ENCODE measurements at places on chromosomes 4 and X. TPM values are rescaled to one million over a fixed set of nuclear protein-coding genes. Genes with fewer than 3 reads are reported as not detected.

Gene CFAP299
- not detected for total RNA-seq

Gene MAP7D2
- total RNA-seq: 0.17 TPM

Gene XG
- not detected for total RNA-seq

Gene TMPRSS11F
- total RNA-seq: not detected

GRCh38 chr4:77146186-77147078 is 10.6 kb upstream of the CCNG2 start:
- no peak for DNase-seq

DNA sequence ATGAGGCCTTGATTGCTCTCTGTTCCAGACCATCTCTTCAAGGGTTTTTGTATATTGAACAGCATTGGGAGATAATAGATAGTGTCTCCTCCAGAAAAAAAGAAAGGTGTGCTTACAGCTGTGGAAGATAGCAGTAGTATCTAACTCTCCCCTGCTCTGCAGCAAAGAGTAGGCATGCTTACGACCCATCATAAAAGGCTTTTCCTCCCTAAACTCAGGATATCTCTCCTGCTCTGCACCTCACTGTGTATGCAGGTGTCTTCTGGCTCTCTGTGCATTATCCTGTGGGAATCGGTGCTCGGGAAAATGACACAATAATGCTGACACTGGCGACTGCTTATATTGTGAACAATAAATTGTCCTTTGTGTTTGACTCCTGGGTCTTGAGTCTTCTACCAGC is 216.0 kb downstream of the RAB28 start:
- DNase-seq: no peak

DNA sequence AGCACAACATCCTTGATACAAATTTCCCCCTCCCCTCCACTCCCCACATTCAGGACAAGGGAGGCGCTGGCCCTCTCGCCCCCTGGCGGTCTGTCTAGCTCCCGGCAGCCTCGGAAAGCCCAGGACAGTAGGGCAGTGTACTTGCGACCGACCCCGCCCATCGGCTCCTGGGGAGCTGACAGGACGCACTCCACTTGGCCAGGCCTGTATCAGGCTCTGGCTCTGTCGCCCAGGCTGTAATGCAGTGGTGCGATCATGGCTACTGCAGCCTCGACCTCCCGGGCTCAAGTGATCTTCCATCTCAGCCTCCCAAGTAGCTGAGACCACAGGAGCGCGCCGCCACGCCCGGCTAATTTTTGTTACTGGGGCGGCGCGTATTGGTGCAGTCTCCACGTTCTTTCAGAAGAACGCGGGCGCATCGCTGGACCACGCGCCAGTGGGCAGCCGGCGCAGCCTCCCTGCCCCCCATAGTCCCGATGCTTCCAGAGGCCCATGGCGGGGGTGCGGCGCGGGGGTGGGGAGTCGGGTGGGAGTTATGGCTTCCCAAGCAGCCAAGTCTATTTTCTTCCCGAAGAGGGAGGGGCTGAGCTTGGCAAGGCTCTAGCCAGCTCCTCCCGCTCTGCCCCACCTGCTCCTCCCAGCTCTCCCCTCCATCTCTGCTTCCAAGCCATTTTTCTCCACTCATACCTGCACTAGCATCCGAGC is 7.8 kb upstream of the AKAP14 start:
- DNase-seq: peak; percentile 61

DNA sequence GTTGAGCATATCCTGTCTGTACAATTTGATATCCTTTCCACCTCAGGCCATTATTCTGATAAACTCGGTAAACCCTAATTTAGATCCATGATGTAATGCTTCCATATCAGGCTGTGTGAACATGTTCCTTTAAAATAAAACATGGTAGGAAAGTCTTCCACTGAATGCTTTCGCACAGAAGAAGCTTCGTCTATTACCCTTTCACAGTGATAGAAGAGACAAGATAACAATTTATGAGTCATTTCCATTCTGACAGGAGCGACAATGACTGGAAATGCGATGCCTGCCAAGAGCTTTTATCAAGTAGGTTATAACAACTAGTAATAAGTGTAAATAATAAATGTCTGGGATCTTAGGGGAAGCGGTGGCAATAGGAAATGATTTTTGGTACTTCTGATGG is 98.8 kb downstream of the TTC29 start:
- no peak for DNase-seq

- no peak for DNase-seq
Measured at GRCh38 chrX:71671043-71671780, 3.9 kb downstream of the LOC101059915 start.

DNA sequence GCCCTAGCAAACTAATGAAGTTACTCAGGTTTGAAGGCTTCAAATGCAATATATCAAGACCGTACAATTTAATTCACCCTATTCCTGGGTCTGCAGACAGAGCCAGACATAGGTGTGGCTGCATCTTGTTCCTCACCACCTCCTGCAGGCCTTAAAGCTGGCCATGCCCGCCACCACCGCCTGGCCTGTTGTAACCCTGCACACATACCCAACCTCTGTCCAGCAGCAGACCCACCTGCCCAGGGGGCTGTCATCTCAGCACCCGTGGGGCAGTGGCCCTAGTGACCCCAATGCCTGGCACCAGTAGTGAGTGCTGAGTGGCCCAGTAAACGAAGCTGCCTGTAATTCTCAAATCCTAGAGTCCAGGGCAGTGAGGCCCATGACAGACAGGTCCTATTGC is 40.7 kb downstream of the ZBTB49 start:
- DNase-seq: no peak

All from liver (tissue), 10 donors.